HepG2 (cell line): ENCODE measurements at places on chromosomes 13 and 19. TPM values are rescaled to one million over a fixed set of nuclear protein-coding genes. Genes with fewer than 3 reads are reported as not detected.

DNA sequence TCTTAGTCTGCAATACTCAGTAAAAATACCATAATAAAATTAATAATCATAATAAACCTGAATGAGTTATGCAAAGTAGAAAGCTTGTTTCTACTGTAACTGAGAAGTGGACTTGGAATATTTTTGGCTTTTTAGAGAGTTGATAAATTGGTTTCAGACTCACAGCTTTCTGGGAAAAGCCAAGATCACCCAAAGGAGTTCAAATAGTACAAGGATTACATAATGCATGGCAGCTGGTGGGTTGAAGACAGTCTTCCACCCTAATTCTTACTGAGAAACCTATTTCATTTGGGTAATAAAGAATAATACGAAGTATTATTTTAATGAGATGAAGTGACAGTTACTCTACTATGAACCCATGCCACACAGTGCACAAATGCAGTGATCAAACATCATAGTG lies 139.4 kb upstream of the KLF12 start:
- H3K4me3 ChIP-seq = no peak overlapping the region
- H3K27ac ChIP-seq = no peak overlapping the region
- no peaks in the 10 kb centered on the region for H3K36me3 ChIP-seq

- H3K27ac ChIP-seq = no peak overlapping the region
- no peaks in the 10 kb centered on the region for H3K36me3 ChIP-seq
- no peak overlapping the region for H3K4me3 ChIP-seq
- H3K27me3 ChIP-seq = no peaks in the 10 kb centered on the region
- H3K4me1 ChIP-seq = peaks cover 83% of the 10 kb centered on the region
These were observed 16.2 kb upstream of the TNFRSF19 start for GRCh38 chr13:23554000-23554399.

Gene LILRA6
- total RNA-seq = not detected in 2 replicates

GRCh38 chr13:77062097-77062496 lies 35.1 kb upstream of the FBXL3 start:
- peaks cover 13% of the 10 kb centered on the region for H3K4me1 ChIP-seq
- no peak for DNase-seq
- no peak overlapping the region for H3K4me3 ChIP-seq
- H3K27me3 ChIP-seq = no peaks in the 10 kb centered on the region; the same call in 2 of the 3 replicates
- peaks cover 2% of the 10 kb centered on the region for H3K36me3 ChIP-seq
- peak overlapping the region; percentile 18 for H3K27ac ChIP-seq

DNA sequence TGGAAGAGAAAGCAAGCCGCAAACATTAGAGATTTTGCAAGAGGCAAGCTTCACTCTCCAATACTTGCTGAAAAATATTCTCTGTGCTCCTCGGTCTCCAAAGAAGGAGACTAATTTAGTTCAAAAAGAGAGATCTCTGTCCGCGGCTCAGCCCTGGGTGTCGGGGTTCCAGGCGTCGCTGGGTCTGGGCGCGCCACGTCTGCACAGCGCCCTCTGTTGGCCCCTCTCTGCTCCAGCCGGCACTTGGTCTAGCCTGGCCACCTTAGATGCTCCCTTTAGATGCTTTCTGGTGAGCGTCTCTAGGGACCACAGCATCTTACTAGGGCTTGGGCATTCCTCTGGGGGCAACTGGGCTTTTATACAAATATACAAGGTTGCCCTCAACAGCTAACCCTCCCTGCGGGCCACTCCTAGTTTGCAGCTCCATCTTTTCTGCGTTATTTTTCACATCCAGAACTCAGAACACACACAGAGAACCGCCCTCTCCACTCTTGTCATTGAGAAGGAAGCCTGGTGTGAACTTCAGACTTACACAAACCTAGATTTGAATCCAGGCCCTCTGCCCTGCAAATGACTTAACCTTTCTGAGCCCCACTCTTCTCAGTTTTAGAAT lies 78.3 kb downstream of the CYSLTR2 start:
- no peak overlapping the region for H3K27ac ChIP-seq
- H3K27me3 ChIP-seq = peaks cover 5% of the 10 kb centered on the region; the same call in 1 of the 3 replicates
- no peak overlapping the region for H3K4me3 ChIP-seq
- H3K4me1 ChIP-seq = no peaks in the 10 kb centered on the region
- peak; percentile 11 for DNase-seq

GRCh38 chr13:27199696-27200095 lies 28.1 kb upstream of the USP12 start:
- H3K4me3 ChIP-seq = no peak overlapping the region
- no peaks in the 10 kb centered on the region for H3K36me3 ChIP-seq
- H3K27me3 ChIP-seq = peaks cover 1% of the 10 kb centered on the region
- no peak for DNase-seq
- no peak overlapping the region for H3K27ac ChIP-seq

Gene C5AR2
- total RNA-seq = 0.09 TPM in 1 of 2 replicates, not detected in the other

GRCh38 chr19:55649268-55650125 lies 1.5 kb downstream of the CCDC106 start:
- no peak for DNase-seq
- no peak overlapping the region for H3K4me3 ChIP-seq
- peaks cover 42% of the 10 kb centered on the region for H3K4me1 ChIP-seq

DNA sequence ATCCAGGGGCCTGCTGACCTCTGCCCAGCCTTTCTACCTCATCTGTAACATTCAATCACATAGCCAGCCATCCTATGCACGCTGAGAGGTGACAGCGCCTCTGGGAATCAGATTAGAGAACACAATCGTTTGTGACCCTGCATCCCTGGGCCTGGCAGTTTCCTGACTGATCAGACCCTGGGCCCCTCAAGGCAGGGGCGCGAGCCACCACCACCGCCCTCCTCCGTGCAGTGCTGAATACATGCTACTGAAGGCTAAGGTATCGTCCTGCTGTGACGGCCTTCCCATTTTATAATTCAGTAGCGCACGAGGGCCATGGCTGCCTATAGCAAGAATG lies 1.3 kb downstream of the TMTC4 start:
- no peaks in the 10 kb centered on the region for H3K27me3 ChIP-seq
- peak overlapping the region; percentile 32 for H3K27ac ChIP-seq
- H3K36me3 ChIP-seq = peaks cover 2% of the 10 kb centered on the region; the same call in 1 of the 2 replicates
- peak overlapping the region; percentile 62 for H3K4me3 ChIP-seq

DNA sequence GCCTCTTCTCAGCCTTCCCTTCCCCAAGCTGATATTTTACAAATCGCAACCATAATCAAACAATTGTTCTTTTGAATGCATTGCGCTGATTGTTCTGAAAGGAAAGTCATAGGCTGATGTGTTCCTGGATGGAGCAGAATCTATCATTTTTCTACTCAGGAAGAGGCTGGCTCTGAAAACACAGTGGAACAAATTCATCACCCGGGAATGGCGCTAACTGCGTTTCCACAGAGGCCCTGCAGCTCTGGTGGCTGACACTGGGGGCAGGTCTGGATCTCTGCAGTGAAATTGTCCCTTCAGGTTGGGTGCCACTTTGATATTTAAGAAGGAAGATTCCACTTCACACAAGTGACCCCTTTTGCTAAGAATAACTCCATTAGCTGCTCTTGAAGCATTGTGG lies 1060.8 kb downstream of the UQCRFS1 start:
- no peaks in the 10 kb centered on the region for H3K27me3 ChIP-seq
- H3K4me3 ChIP-seq = no peak overlapping the region
- DNase-seq = no peak
- no peak overlapping the region for H3K27ac ChIP-seq

- peak overlapping the region; percentile 2; the same call in 1 of the 2 replicates for H3K4me3 ChIP-seq
- no peak for DNase-seq
- no peaks in the 10 kb centered on the region for H3K27me3 ChIP-seq
These were observed 3.5 kb downstream of the ANGPTL4 start for GRCh38 chr19:8367327-8368001.

GRCh38 chr19:55116859-55117662 lies at the start of gene PPP1R12C:
PPP1R12C (minus strand) TSS chr19:55117637; CDS start chr19:55117543, 94 bp downstream.
- no peaks in the 10 kb centered on the region for H3K27me3 ChIP-seq
- H3K27ac ChIP-seq = peak within 1 kb of the TSS; percentile 47
- no peak for DNase-seq
- 0 out of 2 replicates have a peak, but pooled peaks cover 3% of the 10 kb centered on the region for H3K36me3 ChIP-seq
- H3K4me1 ChIP-seq = peaks cover 43% of the 10 kb centered on the region

GRCh38 chr13:21361706-21362105 lies 97.4 kb downstream of the ZDHHC20 start:
- DNase-seq = no peak
- H3K4me1 ChIP-seq = no peaks in the 10 kb centered on the region
- H3K36me3 ChIP-seq = no peaks in the 10 kb centered on the region
- H3K27ac ChIP-seq = no peak overlapping the region
- no peak overlapping the region for H3K4me3 ChIP-seq
- no peaks in the 10 kb centered on the region; the same call in 1 of the 2 replicates for H3K27me3 ChIP-seq

DNA sequence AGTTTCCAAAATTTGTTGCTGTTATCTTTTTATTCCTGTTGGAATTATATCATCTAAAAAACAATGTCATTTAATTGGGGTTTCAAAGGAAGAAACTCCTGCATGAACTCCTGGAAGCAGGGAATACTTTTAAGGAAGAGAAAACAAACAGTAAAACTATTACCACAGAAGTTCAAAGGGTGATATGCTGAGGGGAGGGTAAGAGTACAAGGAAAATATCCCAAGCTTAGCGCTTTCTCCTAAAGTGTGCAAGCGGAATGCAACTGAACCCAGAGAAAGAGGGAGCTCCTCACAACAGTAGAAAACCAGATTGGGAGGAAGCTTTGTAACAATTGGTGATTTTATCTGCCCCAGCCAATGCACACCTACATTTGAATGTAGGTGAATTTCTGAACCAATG lies 175.1 kb downstream of the NUFIP1 start:
- H3K4me1 ChIP-seq = peaks cover 31% of the 10 kb centered on the region
- H3K27me3 ChIP-seq = no peaks in the 10 kb centered on the region
- H3K27ac ChIP-seq = no peak overlapping the region
- no peak overlapping the region for H3K4me3 ChIP-seq
- no peaks in the 10 kb centered on the region for H3K36me3 ChIP-seq
- no peak for DNase-seq

Gene POLR1D
- 181 and 183 TPM in 2 replicates for total RNA-seq

Gene NCAN
- total RNA-seq = not detected in 2 replicates

Gene RFPL4AL1
- not detected in 2 replicates for total RNA-seq

DNA sequence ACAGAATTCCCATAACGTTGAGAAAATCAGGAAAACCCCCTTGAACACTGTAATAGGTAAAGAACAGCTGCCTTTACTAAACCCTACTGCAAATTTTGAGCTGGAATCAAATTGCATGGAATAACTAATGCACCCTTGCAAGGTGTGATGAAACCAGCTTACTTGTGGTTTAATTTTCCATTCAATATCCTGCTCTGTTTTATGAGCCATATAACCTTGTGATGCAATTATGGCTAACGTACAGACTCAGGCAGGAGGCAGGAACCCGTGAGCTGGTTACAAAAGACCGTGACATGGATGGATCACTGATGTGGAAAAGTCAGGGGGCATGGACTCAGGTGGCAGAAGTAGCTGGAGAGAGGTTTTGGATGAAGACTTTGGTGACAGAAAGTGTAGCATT lies 438.6 kb downstream of the COG6 start:
- no peak overlapping the region for H3K27ac ChIP-seq
- no peaks in the 10 kb centered on the region for H3K36me3 ChIP-seq
- H3K4me3 ChIP-seq = no peak overlapping the region

Gene TNFSF9
- total RNA-seq = 0.20 and 1.0 TPM in 2 replicates

DNA sequence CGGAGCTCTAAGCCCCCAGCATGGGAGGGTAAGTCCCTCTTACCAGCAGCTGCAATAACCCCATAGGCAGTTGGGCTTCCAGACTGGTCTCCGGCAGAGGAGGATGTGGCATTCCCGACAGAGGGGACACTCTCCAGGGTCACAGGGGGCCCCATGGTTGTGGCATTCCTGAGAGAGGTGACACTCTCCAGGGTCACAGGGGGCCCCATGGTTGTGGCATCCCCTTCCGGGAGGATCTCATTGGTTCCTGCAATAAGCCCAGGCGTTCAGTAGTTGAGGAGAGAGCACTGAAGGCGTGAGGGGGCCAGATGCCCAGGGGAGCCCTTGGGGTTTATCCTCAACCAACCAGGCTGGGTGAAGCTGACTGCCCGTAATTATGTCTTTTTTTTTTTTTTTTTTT lies 5.4 kb downstream of the CD320 start:
- no peaks in the 10 kb centered on the region for H3K27me3 ChIP-seq
- peaks cover 22% of the 10 kb centered on the region; the same call in 2 of the 3 replicates for H3K36me3 ChIP-seq
- no peak overlapping the region for H3K27ac ChIP-seq
- peaks cover 27% of the 10 kb centered on the region for H3K4me1 ChIP-seq
- no peak overlapping the region for H3K4me3 ChIP-seq

Gene NXNL1
- not detected in 2 replicates for total RNA-seq

Gene CEACAM4
- total RNA-seq = not detected in 2 replicates

Gene ZNF548
- 24.9 and 29.4 TPM in 2 replicates for total RNA-seq

Gene IGFL2
- not detected in 2 replicates for total RNA-seq

GRCh38 chr13:37306778-37307544 lies 201.5 kb upstream of the CSNK1A1L start:
- no peaks in the 10 kb centered on the region for H3K36me3 ChIP-seq
- H3K4me1 ChIP-seq = no peaks in the 10 kb centered on the region
- H3K27me3 ChIP-seq = no peaks in the 10 kb centered on the region
- no peak overlapping the region for H3K27ac ChIP-seq
- H3K4me3 ChIP-seq = no peak overlapping the region

DNA sequence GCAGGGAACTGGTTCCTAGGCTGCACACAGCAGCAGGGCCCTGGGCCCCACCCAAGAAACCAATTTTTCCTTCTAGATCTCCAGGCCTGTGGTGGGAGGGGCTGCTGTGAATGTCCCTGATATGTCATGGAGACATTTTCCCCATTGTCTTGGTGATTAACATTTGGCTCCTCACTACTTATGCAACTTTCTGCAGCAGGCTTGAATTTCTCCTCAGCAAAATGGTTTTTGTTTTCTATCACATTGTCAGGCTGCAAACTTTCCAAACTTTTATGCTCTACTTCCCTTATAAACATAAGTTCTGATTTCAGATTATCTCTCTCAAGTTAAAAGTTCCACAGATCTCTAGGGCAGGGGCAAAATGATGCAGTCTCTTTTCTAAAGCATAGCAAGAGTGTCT lies 310.2 kb upstream of the PCDH20 start:
- DNase-seq = no peak
- no peak overlapping the region for H3K27ac ChIP-seq
- no peaks in the 10 kb centered on the region for H3K4me1 ChIP-seq
- no peak overlapping the region for H3K4me3 ChIP-seq

Gene HTR2A
- total RNA-seq = not detected in 2 replicates

DNA sequence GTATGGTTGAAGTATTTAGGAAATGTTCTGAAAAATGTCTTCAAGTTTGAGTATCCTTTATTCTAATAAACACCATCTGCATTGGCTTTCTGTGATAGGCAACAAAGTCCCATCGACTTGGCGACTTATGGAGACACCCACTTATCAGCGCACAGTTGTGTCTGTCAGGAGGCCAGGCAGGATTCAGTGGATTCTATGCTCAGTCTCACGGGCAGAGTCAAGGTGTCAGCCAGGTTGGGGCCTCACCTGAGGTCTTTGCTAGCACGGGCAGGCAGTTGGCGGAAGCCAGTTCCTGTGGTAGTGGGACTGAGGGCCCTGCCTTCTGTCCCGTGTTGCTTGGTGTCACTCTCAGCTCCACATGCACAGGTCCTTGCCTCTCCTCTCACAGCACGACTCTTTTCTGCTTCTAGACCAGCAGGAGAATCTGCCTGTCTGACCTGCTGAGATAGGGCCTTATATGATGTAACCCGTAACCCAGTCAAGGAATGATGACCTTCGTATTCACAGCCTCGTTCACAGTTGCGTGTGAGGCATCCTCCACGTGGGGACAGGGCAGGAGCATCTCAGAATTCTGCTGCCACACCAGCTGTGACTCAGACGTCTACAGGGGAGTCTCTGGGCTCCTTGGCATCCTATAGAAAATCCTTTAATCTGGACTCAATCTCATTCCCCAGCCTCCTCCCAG lies 10.0 kb downstream of the CUL4A start:
- H3K27me3 ChIP-seq = no peaks in the 10 kb centered on the region
- H3K27ac ChIP-seq = peak overlapping the region; percentile 57
- H3K36me3 ChIP-seq = peaks cover 21% of the 10 kb centered on the region

- no peak for DNase-seq
- no peak overlapping the region for H3K27ac ChIP-seq
- H3K36me3 ChIP-seq = no peaks in the 10 kb centered on the region
- H3K4me3 ChIP-seq = no peak overlapping the region
- H3K4me1 ChIP-seq = no peaks in the 10 kb centered on the region
These were observed 32.1 kb upstream of the DCLK1 start for GRCh38 chr13:36163286-36163685.
